Ascending aorta (tissue), 2 donors: ENCODE measurements at places on chromosomes 6 and 20. TPM values are rescaled to one million over a fixed set of nuclear protein-coding genes. Genes with fewer than 3 reads are reported as not detected.

The PTGIS gene
- 288 TPM for total RNA-seq

The GSTA2 gene
- not detected for total RNA-seq

The SRXN1 gene
- 28.8 TPM for total RNA-seq

The COX4I2 gene
- 61.4 TPM for total RNA-seq

The SLC17A4 gene
- not detected for total RNA-seq

The ADAM33 gene
- total RNA-seq = 234 TPM

The OTOR gene
- not detected for total RNA-seq

The BTBD9 gene
- 9.9 TPM for total RNA-seq

- DNase-seq = no peak
Observed at GRCh38 chr6:1987640-1988039, 257.8 kb downstream of the GMDS start.

DNA sequence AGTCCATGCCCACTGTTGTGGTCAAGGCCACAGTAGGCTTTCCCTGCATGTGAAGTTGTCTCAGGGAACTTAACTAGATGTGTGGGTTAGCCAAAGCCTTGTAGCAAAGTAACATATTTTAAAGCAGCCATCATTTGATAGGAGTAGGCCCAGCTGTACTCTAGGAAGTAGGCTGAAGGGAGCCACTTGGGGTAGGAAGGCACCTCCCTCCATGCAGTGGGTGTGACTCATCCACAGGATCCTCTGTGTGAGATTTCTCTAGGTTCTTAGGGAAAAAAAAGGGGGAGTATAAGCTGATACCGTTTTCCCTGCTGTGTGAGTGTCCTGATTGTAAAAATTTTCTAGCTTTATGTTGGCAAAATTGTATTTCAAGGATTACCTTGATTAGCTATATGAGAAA lies 44.7 kb downstream of the VAPB start:
- no peak for DNase-seq

DNA sequence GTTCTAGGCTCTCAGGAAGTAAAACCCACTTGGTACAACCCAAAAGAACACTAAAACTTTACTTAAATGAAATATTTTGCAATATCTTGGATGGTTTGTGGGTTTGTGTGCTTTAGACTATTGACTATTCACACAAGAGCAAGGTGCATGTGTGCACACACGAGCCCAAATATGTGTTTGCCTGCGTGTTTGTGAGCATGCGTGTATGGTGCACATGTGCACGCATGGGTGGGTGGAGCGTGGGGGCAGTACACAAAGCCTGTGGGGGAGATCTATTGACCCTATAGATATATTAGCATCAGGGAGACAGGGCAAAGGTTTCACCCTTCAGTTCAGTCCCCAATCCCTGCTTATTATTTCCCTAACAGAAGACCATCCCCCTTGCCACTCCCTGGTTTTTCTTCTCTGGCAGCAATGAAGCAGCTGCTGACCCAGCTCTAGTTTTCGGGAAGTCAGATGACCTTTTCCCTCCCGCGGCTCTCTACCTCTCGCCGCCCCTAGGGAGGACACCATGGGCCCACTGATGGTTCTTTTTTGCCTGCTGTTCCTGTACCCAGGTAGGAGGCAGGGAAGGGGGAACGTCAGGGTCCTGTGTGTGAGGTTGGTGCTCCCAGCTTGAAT lies at the start of gene C2:
Gene C2 (plus strand): TSS at position 476 of the 621 bp plus-strand sequence. CDS start 36 bp downstream, at position 512.
- no peak for DNase-seq

DNA sequence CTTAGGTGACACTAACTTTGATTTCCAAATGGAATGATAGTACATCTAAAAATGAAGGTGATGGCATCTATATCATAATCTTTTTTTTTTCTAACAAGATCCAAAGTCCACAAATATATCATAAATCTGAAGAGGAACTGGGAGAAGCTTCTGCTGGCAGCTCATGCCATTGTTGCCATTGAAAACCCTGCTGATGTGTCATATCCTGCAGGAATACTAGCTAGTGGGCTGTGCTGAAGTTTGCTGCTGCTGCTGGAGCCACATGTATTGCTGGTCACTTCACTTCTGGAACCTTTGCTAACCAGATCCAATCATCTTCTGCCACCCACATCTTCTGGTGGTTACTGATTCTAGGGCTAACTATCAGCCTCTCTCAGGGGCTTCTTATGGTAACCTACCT lies 27.4 kb upstream of the KHDC1 start:
- no peak for DNase-seq

GRCh38 chr6:106527979-106528378 lies 101.3 kb downstream of the RTN4IP1 start:
- DNase-seq = no peak

DNA sequence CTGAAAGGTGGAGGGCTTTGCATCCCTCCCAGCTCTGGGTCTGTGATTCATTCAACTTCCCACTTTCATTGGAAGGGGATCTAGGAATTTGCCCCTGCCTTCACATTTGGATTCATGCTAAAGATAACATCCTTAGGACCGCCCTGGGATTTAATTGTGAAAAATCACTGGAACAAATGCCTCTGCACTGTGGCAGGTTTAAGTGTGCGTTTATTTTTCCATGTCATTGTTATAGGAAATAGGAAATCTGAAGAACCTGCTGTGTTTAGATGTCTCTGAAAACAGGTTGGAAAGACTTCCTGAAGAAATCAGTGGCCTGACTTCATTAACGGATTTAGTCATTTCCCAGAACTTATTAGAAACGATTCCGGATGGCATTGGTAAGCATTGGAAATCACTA lies 104.7 kb downstream of the LRRC1 start:
- DNase-seq = no peak

GRCh38 chr6:100105138-100105537 lies 111.1 kb upstream of the MCHR2 start:
- no peak for DNase-seq

- no peak for DNase-seq
Observed at GRCh38 chr6:26363882-26364701, 906 bp upstream of the BTN3A2 start.

DNA sequence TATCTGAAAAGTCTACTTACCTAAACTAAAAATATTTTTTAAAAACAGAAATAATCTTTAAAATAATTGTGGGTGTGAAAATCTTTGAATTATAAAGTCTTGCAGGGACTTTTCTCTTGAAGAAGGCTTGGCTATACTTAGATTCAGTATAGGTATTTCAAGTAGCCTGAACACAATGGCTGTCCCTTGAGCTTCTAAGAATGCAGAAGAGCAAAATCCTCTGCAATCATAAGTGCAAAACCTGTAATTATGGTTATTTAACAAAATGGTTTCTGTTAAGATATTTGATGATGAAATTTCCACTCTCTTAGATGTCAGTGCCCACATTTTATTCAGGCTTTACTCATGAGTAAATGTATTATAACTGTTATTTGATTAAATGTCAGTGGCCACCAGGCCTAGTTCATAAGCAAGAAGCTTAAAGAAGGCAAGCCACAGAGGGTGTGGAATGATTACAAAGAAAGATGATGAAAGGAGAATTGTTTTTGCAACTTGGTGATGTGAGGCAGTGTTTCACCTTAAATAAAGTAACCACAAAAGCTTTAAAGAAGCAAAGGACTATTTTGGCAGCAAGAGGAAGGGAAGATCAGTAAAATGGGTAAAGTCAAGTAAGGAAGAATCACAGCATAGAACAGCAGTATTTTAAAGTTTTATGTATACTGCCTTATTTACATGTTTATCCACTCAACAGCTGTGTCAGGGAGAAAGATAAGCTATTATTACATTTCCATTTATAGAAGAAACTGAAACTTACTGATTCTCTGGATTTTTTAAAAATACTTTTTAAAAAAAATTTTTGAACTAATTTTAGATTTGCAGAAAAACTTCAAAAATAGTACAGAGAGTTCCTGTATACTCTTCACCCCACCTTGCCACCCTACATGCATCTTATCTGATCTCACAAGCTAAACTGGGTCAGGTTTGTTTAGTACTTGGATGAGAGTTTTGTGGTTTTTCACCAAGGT lies 351.2 kb upstream of the RUNX2 start:
- no peak for DNase-seq

DNA sequence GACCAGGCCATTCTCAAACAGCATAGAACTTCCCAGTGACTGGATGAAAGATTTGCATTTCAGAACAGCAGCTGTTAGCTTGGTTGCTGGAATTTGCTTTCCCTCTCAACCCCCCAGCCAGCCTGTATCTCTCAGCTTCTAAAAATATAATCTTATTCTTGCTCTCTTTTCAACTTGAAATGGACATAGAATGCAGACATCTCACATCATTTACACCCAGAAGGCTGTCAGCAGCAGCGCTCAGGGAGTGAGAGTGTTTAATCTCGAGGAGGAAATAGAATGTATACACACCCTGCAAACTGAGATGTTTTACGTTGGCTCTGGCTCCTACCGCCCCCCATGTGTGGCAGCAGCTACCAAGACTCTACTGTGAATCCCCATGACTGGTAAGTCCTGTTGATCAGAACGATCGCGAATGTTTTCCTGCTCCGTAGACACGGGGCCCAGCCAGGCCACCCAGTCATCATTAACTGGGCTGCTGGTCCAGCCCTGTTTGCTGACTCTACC lies 163.4 kb upstream of the SLC24A3 start:
- DNase-seq = no peak

GRCh38 chr20:45433316-45433715 lies 17.4 kb downstream of the PIGT start:
- no peak for DNase-seq

DNA sequence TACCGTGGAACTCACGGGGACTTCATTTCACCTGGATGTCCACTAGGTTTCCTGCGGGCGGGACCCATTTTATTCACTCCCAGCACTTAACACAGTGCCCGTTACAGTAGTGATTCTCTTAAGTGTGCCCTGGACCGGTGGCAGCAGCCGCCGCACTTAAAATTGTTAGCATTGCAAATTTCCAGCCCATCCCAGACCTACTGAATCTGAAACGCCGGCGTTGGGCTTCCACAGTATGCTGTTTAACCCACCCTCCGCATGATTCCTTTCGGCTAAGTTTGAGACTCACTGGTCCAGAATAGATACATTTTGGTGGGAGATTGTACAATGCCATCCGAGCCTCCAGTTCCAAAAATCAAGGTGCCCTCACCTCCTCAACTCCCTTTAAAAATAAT lies 967 bp downstream of the SMPDL3A start:
- DNase-seq = no peak

- no peak for DNase-seq
Observed at GRCh38 chr20:33838035-33838864, 27.1 kb downstream of the CHMP4B start.

DNA sequence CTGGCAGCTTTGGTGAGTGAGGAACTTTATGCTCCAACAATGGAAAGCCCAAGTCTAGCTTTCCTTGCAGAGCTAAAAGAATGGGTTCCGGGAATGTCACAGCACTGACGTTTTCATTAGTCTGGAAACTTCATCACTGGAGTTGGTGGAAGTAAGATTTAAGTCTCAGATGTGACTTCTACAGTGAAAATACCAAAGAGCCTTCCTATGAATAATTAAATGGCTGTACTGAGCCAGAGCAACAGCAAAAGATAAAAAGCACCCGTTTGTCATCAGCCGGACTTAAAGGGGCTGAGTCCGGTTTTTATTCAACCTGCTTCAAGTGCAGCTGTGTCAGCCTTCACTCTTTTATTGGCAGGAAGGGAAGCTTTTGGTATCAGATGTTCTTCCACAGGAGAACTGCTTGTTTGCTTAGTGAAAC lies 46.5 kb upstream of the SHLD1 start:
- no peak for DNase-seq

- DNase-seq = no peak
Observed at GRCh38 chr6:137171824-137172733, 1.4 kb downstream of the IL22RA2 start.

- DNase-seq = no peak
Observed at GRCh38 chr6:142784344-142784743, 160.6 kb downstream of the HIVEP2 start.

DNA sequence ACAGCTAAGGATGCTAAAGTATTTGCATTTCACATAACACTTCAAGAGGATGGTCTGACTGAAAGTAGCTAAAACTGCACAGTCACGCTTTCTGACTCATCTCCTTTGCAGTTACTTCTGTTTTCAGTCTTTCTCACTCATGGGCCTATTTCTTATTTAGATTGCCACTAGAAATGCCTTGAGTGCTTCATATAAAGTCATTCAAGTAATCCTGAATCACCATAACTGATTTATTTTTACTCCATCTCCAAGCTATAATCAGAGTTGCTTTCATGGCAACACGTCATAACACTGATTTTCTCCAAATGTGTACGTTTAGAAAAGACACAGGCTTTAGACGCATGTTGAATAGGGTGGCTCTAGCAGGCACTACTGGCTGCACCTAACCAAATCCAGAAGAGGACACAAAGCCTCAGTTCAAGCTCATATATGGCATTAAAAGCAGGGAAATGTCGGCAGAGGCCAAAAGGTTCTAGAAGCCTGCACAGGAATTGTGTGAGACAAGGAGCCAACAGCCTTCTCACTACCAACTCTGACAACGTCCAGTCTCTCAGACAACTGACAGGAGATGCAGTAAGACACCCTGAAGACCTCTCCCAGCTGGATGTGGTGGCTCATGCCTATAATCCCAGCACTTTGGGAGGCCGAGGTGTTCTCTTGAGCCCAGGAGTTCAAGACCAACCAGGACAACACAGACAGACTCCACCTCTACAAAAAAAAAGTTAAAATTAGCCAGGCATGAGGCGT lies 64.1 kb upstream of the BEND6 start:
- no peak for DNase-seq

GRCh38 chr6:103769431-103769830 lies 1090.3 kb downstream of the HACE1 start:
- DNase-seq = no peak

- no peak for DNase-seq
Observed at GRCh38 chr6:124882579-124883393, 79.5 kb upstream of the RNF217 start.

- no peak for DNase-seq
Observed at GRCh38 chr20:38920411-38920810, 5.8 kb upstream of the FAM83D start.

GRCh38 chr20:8209061-8209460 lies 77.0 kb downstream of the PLCB1 start:
- no peak for DNase-seq

DNA sequence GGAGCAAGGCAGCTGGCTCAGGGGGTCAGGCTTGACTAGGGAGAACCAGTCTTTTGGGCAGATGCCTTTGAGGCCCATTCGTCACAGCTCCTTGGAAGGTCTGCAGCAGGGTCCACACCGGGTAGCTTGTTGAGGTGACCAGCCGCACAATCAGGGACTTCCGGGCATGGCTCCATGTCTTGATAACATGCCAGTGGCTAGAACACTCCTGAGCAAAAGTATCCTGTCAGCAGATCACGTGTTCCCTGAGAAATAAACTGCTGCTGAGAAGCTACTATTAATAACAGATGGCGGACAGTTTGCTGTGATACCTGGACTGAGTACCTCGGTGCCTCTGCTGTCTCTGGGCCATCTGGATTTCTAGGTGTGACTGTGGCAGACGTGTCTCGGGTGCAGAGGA lies 235.9 kb downstream of the PRKN start:
- DNase-seq = no peak
